Heart left ventricle (tissue), 16 donors: ENCODE measurements at places on chromosomes 2 and 18. TPM values are rescaled to one million over a fixed set of nuclear protein-coding genes. Genes with fewer than 3 reads are reported as not detected.

- DNase-seq: no peak
Measured at GRCh38 chr2:42360493-42360889, 526 bp downstream of the COX7A2L start.

CRYGD gene
- total RNA-seq: not detected

SALL3 gene
- total RNA-seq: not detected

CXCR1 gene
- 0.23 TPM for total RNA-seq

GRCh38 chr2:11933854-11934253 lies 187.4 kb downstream of the LPIN1 start:
- no peak for DNase-seq

IL1F10 gene
- total RNA-seq: not detected

CCDC150 gene
- 1.3 TPM for total RNA-seq

DNA sequence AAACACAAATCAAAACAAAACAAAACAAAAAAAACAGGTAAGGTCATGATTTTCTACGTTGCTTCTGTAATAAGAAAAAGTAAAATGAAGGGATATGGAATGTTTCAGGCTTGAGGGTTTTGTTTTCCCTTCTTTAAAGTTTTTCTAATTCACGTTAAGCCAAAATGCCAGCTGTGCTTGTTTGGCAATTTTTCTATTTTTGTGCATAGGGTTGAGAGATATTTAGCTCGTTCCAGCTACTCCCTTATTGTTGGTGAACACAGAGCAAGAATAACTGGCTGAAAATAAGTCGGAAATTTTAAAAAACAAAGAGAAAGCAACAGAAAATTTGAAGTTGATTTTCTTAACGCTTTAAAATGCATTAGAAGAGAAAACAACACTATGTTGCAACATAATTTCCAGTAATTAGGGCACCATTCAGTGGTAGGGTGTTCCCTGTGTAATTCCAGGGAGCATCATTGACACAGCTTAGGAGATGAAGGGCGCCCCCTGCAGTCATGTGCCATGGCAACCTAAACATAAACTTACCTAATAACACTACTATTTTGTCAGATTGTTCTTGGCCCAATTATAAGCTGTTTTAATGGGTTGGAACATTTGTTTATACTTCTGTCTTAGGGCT lies 99.5 kb downstream of the DTNA start:
- no peak for DNase-seq

BCL11A gene
- total RNA-seq: 31.9 TPM

GKN1 gene
- total RNA-seq: not detected

GRCh38 chr2:30883184-30883583 lies 75.9 kb upstream of the CAPN13 start:
- no peak for DNase-seq

FEV gene
- total RNA-seq: not detected

GRCh38 chr2:1636791-1637415 lies 107.4 kb downstream of the PXDN start:
- no peak for DNase-seq

DNA sequence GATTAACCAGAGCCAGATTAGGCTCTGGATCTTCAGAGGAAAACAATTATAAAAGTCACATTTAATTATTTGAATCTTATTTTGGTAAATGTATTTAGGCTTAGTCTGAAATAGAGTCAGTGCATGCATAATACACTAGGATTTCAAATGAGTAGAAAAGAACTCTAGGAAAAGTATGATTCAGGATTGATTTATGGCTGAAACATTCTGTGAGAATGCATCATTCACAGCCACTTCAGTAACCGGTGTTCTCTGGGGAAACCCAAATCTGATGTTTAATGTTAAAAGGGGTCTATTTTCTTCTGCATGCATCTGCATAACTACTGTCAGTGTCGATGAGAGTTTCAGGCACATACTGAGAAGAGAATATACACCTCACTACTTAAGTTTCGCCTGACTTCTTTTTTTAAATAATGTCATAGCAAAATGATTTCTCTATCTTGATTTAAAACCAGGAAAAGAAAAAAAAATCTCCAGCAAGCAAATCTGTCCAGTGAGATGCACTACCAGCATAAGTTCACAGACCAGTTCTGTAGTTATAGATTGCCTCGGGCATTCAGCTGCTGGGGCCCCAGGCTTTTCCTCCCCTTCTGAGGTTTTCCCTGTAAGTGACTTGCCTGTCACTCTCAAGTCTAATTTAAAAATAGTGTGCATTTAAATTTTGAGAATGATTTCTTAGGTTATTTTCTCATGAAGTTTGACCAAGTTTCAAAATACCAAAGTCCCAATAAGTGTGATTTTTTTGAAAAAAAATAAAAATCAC lies 501.5 kb downstream of the NR4A2 start:
- DNase-seq: no peak

GALNT14 gene
- not detected for total RNA-seq

PDE1A gene
- total RNA-seq: 4.9 TPM

DNA sequence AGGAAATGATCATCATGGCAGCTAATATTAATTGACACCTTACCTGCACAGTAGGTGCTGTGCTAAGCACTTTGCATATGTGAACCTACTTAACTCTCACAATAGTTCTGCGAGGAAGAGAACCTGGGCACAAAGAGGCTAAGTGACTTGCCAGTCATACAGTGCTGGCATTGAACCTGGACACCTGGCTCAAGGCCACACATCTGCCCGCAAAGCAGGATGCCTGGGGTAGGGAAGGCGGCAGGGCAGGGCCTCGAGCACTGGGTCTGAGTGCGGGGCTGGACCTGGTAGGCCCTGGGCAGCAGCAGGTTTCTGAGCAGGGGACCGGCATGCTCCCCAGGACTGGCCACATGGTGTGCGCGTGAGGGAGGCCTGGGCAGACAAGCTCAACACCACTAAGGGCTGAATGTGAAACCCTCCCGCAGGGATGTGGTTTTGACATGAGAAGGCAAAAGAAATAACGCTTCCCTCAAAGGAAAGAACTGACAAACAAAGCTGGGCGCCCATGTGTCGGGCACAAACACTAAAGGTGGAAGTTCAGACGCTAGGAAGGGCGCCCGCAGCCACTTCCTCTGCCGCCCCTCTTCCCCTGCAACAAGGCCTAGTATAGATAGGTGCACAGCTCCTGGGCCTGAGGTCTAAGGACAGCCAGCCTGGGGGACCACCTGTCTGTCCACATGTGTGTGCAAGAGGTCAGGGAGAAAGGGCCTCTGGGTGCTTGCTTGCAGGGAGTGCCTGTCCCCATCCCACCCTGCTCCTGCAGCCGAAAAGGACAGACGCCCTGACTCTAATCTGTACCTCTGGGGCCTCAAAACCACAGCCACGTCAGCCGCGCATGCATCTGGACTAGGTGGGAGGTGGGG lies 92.5 kb downstream of the ZFP36L2 start:
- peak; percentile 42 for DNase-seq

DNA sequence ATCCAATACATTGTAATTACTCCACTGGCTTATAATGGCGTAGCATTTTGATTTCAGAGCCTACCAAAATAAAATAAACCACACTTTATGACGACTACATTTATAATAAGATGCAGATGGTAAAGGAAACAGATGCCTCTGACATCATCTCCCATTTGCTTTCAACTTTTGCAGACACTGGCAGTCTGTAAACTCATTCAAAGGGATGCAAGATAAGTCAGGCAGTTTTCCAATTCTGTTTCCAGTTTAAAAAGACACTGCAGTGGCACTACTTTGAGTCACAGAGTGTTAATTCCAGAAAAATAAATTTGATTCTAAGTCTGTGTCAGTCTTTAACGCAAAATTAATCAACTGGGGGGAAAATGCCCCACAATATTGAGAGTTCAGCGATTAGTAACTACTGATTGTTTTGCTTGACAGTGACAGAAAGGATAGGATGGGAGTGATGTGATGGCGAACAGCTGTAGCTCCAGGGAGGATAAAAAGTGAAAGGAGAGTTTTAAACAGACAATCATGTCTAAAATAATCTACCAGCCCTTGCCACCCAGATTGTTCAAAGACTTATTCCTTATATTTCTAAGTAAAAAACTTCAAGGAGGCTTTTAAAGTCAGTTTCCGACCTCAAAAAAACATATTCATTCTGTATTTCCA lies 6.7 kb downstream of the DSEL start:
- no peak for DNase-seq

CPO gene
- total RNA-seq: not detected

DNA sequence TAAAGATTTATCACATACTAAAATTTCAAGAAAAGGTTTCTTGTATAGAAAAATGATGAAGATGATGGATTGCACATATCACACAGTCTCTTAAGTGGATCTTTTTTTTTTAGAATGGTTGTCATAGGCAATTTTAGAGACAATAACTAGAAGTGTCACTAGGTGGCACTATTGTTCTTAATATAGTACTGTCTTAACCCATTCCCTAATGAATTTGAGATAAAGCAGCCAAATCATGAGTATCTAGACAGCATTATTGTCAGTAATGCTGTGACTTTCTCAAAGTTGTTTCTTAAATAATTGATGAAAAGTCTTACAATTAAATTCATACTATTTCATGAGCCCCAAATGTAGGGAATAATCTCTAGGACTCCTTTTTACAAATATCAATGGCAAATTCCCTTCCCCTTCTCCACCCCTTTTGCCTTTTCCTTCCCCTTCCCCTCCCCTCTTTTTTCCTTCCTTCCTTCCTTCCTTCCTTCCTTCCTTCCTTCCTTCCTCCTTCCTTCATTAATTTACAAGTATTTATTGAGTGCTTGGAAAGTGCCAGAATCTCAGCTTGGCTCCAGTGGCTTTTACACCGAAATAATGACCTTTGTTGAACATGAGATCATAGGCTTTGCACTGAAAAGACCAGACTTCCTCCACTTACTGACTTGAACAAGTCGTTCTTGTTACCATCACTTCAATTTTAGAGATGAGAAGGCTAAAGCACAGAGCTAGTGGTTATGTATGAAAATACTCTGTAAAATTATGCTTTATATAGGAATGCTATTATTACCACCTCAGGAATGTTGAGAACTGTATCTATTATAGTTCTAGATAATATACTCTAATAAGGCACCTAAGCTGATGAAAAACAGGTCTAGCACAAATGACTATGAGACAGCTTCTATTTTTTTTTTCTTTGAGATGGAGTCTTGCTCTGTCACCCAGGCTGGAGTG lies 19.8 kb downstream of the MYL12B start:
- DNase-seq: no peak

GRCh38 chr2:126699716-126700581 lies 44.0 kb downstream of the GYPC start:
- DNase-seq: no peak

DNA sequence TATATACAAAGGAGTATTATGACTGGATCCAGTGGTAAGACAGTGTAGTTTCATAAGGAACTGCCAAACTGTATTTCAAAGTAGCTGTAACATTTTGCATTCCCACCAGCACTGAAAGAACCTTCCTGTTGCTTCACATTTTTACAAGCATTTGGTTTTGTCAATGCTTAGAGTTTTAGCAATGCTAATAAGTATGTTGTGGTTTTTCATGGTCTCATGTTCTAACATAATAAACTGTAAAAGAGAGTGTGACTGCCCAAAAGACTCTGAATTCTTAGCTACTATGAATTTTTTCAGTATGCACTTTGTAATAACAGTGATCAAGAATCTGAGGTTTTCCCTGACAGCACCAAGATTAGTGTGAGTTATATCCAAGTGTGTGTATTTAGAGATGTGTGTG lies 604.2 kb downstream of the XIRP2 start:
- no peak for DNase-seq

- no peak for DNase-seq
Measured at GRCh38 chr2:31028417-31028816, 109.8 kb downstream of the GALNT14 start.

DNA sequence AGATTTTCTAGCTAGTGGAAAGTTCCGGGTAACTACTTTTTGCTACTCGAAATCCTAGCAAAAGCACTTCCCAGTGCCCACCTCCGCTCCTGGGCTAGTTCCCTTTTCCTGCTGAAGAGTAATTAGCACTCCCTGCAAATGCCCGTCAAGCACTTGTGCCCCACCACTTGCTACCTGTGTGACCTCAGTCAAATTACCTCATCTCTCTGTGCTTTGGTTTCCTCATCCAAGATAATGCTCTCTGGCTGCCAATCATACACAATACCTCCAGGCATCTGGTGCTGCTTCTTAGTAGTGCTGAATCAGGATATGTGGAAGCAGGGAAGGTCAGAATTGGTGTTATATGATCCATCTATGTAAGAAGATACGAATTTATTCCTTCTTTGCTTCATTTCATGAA lies 102.1 kb upstream of the CDCA7 start:
- no peak for DNase-seq

- DNase-seq: no peak
Measured at GRCh38 chr2:162773352-162773751, 65.2 kb downstream of the KCNH7 start.

SOX11 gene
- 1.7 TPM for total RNA-seq

- DNase-seq: no peak
Measured at GRCh38 chr2:151525821-151526373, 116.2 kb downstream of the RIF1 start.

DNA sequence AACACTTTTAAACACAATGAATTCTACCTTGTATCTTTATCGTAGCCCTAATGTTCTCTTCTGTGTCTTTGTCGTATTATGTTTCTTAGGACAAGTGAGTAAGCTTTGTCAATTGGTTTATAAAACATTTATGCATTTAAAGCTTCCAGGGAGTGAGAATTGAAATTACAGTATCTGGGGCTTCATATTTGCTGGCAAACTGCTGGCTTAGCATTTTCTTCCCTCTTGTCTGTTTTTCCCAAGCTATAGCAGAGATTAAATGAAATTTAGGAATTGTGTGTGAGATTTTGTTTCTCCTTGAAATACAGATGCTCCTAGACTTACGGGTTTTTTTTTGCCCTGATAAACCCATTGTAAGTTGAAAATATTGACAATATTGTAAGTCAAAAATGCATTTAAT lies 73.3 kb downstream of the FMNL2 start:
- no peak for DNase-seq

DNA sequence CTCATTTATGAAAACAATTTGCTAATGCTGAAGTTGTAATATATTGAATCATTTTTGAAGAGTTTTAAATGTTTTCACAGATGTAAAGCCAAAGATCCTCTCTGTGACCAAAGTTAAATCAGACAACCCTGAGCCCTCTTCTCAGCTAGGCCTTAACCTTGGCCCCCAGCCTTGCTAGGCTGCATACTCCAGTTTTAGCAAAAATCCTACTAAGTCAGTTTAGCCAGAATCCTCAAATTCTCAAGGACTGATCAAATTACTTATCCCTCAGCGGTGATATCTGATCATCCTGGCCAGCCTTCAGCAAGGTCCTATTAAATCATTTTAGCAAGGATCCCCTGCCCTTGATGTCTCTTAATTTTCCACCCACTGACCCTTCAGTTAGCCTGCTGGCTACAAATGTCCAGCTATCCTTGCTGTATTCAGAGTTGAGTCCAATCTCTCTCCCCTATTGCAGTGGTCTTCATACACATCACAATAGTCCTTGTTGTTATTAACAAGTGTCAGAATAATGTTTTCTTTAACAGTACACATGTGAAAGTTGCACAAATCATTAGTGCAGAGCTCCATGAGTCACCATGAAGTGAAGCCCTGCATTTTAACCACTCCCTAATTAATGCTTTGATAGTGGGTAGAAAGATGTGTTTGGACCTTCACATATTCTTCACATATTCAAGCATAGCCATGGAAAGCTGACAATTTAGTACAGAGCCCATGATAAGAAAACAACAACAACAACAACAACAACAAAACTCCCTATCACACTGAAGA lies 206.4 kb downstream of the NBAS start:
- DNase-seq: no peak
